Activated CD8-positive, alpha-beta memory T cell treated with anti-CD3 and anti-CD28 coated beads, Interleukin-2, amount 10 ng/mL, durations not matched to agents 7 days and 5 days (primary cell): ENCODE measurements at places on chromosomes 5 and 9.

DNA sequence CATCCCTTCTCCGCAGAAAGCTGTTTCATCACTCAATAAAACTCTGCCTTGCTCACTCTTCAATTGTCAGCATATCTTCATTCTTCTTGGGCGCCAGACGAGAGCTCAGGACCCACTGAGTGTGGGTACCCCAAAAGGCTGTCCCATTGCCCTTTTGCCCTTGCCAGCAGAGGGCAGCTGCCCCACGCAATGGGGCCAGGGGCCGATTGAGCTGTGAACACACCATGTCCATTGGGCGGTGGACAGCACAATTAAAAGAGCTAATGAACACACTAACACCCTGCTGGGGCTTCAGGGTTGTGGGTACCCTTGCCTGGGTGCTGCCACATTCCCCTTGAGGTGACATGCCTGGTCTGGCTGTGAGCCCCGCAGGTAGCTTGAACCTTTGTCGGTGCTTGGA, 487.2 kb upstream of the NUDT12 start:
- H3K4me1 ChIP-seq: no peaks in the 10 kb centered on the region
- H3K4me3 ChIP-seq: no peak overlapping the region
- H3K27ac ChIP-seq: no peak overlapping the region
- H3K27me3 ChIP-seq: no peaks in the 10 kb centered on the region
- H3K36me3 ChIP-seq: no peaks in the 10 kb centered on the region

- H3K36me3 ChIP-seq: no peaks in the 10 kb centered on the region
- H3K27me3 ChIP-seq: no peaks in the 10 kb centered on the region
- no peaks in the 10 kb centered on the region for H3K4me1 ChIP-seq
- no peak for DNase-seq
- no peak overlapping the region for H3K27ac ChIP-seq
Observed at GRCh38 chr9:30630459-30630858, 1754.0 kb upstream of the ACO1 start.

- no peaks in the 10 kb centered on the region for H3K36me3 ChIP-seq
- H3K27ac ChIP-seq: no peak overlapping the region
Observed at GRCh38 chr9:100639854-100640253, 62.0 kb downstream of the CAVIN4 start.

DNA sequence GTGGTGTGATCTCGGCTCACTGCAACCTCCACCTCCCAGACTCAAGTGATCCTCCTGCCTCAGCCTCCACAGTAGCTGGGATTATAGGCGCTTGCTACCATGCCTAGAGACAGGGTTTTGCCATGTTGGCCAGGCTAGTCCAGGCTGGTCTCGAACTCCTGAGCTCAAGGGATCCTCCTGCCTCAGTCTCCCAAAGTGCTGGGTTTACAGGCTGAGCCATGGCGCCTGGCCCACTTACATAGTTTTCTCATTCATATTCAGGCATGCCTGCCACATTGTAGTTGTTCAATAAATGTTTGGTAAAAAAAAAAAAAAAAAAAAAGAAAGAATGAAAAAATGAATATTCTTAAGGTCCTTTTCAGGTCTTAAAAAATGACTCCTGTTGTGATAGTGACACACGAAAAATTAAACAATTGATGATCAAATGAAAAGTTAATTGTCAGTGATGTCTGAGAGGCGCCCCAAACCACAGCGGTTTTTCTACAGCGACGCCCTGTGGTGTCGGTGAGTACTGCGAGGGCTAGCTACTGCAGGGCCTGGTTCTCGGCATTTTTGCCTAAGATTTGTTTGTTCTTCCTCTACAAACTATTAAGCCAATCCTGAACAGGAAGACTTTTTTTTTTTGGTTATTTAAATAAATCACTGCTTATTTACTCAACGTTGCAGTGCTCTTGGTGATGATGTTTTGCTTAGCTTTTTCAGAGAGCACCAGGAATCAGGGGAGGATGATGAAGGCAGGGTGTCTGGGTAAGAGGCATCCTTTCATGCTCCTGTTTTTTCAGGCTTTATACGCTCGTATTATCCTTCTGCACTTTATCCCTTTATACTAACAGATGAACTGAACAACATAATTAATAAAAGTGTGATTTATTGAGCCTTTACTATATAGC, 67.0 kb upstream of the DPYSL3 start:
- H3K27ac ChIP-seq: no peak overlapping the region
- H3K4me3 ChIP-seq: no peak overlapping the region
- no peaks in the 10 kb centered on the region for H3K27me3 ChIP-seq
- no peaks in the 10 kb centered on the region for H3K36me3 ChIP-seq

DNA sequence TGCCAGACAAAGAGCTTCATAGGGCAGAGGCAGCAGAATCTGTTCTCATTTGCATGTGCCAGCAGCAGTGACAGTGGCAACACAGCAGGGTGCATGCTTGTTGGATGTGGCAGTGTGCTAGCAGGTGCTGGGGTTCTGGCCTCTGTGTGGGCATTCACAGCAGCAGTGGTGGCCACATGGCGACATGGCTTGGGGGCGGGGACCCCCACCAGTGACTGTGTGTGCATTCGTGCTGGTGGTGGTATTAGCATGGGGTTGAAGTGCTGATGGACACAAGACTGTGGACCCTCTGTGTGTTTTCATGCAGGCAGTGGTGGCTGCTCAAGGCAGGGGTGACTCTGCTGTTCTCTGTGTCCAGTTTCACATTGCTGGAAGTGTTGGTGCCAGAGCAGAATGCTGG, 183.2 kb upstream of the PDE4D start:
- no peak overlapping the region for H3K4me3 ChIP-seq
- H3K4me1 ChIP-seq: no peaks in the 10 kb centered on the region
- no peak overlapping the region for H3K27ac ChIP-seq
- no peaks in the 10 kb centered on the region for H3K27me3 ChIP-seq
- no peak for DNase-seq

DNA sequence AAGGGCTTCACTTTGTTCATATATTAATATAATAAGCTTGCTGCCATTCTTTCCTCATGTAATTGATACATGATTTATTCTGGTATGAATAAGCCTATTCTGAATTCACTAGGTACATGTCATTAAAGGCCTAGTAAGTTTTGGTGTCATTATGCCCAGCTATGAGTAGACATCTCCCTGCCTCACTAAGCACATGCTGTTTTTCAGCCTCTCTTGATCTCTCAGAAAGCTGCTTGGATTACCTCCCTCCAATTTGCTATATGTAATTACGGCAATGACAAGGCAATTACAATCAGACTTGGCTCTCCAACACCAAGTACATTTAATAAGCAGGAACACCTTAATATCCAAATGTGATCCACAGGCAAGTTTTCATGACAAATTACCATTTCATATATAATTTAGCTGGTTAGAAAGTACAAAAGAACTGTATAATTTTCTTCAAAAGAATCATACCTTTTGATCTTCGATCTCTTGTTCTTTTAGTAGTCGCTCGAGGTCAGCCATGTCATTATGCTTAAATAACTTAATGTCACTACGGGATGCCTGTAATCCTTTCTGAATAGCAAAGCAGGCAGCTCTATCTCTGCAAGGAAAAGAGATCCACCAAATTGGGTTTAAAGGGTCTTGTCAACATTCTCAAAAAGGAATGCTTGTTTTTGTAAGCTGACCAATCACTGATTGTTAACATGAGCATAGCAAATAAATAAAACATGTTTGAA, 56.3 kb downstream of the SPTLC1 start:
- H3K4me1 ChIP-seq: peaks cover 19% of the 10 kb centered on the region
- no peaks in the 10 kb centered on the region for H3K27me3 ChIP-seq
- H3K4me3 ChIP-seq: no peak overlapping the region
- H3K27ac ChIP-seq: no peak overlapping the region
- DNase-seq: no peak
- H3K36me3 ChIP-seq: peaks cover 84% of the 10 kb centered on the region

DNA sequence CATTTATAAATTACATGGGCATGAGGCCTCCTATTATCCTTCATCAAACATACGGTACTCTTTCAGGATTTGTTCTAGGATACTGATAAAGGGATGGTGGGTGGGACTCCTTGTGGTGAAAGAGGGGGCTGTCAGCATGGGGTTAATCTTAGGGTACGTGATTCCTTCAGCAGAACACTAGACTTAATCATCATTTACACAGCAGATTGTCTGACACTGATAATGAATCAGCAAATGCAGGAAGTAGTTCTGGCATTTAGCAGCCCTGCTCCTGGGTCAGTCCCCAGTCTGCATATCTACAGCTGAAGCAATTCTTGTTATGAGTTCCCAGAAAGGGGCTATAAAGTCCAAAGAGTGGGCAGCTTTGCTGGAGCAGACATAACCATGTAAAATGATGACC, 384.6 kb downstream of the SPOCK1 start:
- H3K36me3 ChIP-seq: no peaks in the 10 kb centered on the region
- no peak overlapping the region for H3K27ac ChIP-seq
- H3K4me1 ChIP-seq: no peaks in the 10 kb centered on the region
- H3K27me3 ChIP-seq: no peaks in the 10 kb centered on the region
- DNase-seq: no peak
- H3K4me3 ChIP-seq: no peak overlapping the region

GRCh38 chr5:78595458-78595921, 53.1 kb downstream of the LHFPL2 start:
- H3K4me3 ChIP-seq: no peak overlapping the region
- H3K27ac ChIP-seq: no peak overlapping the region
- no peaks in the 10 kb centered on the region for H3K4me1 ChIP-seq
- no peak for DNase-seq
- no peaks in the 10 kb centered on the region for H3K36me3 ChIP-seq
- peaks cover 42% of the 10 kb centered on the region for H3K27me3 ChIP-seq

- no peak overlapping the region for H3K4me3 ChIP-seq
- H3K36me3 ChIP-seq: no peaks in the 10 kb centered on the region
- H3K27me3 ChIP-seq: peaks cover 42% of the 10 kb centered on the region
Observed at GRCh38 chr9:38228331-38229103, 159.5 kb upstream of the SHB start.

GRCh38 chr9:125887172-125887571, 140.0 kb downstream of the PBX3 start:
- H3K4me3 ChIP-seq: no peak overlapping the region
- no peak for DNase-seq
- peaks cover 12% of the 10 kb centered on the region for H3K4me1 ChIP-seq
- H3K27me3 ChIP-seq: peaks cover 46% of the 10 kb centered on the region

GRCh38 chr9:127991017-127991756, 10.4 kb upstream of the EEIG1 start:
- no peaks in the 10 kb centered on the region for H3K27me3 ChIP-seq
- H3K27ac ChIP-seq: no peak overlapping the region
- H3K36me3 ChIP-seq: no peaks in the 10 kb centered on the region
- DNase-seq: no peak
- H3K4me1 ChIP-seq: no peaks in the 10 kb centered on the region

- H3K36me3 ChIP-seq: peaks cover 3% of the 10 kb centered on the region
- H3K27me3 ChIP-seq: no peaks in the 10 kb centered on the region
- DNase-seq: no peak
- no peaks in the 10 kb centered on the region for H3K4me1 ChIP-seq
- H3K4me3 ChIP-seq: no peak overlapping the region
Observed at GRCh38 chr9:137357166-137357565, 55.1 kb upstream of the NRARP start.

DNA sequence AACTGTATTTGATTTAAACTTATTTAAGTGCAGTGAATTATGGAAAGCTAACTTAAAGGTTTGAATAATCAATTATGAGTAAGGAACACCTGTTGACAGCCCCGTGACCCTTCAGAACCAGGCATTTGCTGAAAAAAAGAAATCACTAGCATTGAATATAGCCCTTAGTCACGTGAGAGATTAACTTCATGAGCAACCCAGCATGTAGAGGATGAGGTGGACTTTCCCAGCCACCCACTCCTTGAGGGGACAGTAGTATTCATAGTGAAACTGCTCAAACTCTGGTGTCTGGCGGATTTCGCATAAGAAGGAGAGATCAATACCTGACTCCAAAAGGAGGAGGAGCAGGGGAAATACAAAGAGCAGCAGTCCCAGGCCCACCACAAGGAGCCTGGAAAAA, 184.8 kb upstream of the RASEF start:
- H3K27ac ChIP-seq: no peak overlapping the region
- no peaks in the 10 kb centered on the region for H3K4me1 ChIP-seq
- no peak overlapping the region for H3K4me3 ChIP-seq
- H3K36me3 ChIP-seq: no peaks in the 10 kb centered on the region
- no peaks in the 10 kb centered on the region for H3K27me3 ChIP-seq

GRCh38 chr5:127355337-127355736, 64.7 kb downstream of the MEGF10 start:
- no peak overlapping the region for H3K4me3 ChIP-seq
- no peaks in the 10 kb centered on the region for H3K4me1 ChIP-seq
- no peak overlapping the region for H3K27ac ChIP-seq
- peaks cover 17% of the 10 kb centered on the region for H3K27me3 ChIP-seq
- no peaks in the 10 kb centered on the region for H3K36me3 ChIP-seq
- no peak for DNase-seq

- H3K4me1 ChIP-seq: peaks cover 25% of the 10 kb centered on the region
- peaks cover 45% of the 10 kb centered on the region for H3K27me3 ChIP-seq
- H3K27ac ChIP-seq: no peak overlapping the region
- H3K4me3 ChIP-seq: no peak overlapping the region
- peak; percentile 79 for DNase-seq
Observed at GRCh38 chr9:132991351-132992300, 13.1 kb downstream of the GFI1B start.

GRCh38 chr9:117722108-117722761, 18.0 kb downstream of the TLR4 start:
- H3K4me3 ChIP-seq: no peak overlapping the region
- no peak overlapping the region for H3K27ac ChIP-seq
- DNase-seq: no peak
- peaks cover 14% of the 10 kb centered on the region for H3K4me1 ChIP-seq
- peaks cover 2% of the 10 kb centered on the region for H3K36me3 ChIP-seq

DNA sequence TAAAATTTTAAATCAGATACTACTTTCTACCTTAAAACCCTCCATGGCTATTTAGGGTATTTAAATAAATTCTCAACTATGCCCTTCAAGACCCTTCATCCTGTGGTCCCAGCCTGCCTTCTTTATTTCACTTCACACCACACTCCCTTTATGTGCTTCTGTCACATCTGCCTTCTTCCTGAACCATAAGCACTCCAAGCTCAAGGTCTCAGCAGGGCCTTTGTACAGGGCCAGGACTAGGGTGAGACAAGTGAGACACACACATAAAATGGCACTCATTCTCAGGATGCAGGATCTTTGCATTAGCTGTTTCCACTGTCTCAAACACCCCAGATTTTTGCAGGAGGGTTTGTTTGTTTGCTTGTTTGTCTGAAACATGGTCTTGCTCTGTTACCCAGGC, 7.6 kb downstream of the ITK start:
- H3K36me3 ChIP-seq: peaks cover 79% of the 10 kb centered on the region
- H3K4me1 ChIP-seq: peaks cover 74% of the 10 kb centered on the region
- H3K4me3 ChIP-seq: peak overlapping the region; percentile 96

- H3K4me1 ChIP-seq: no peaks in the 10 kb centered on the region
- no peak overlapping the region for H3K4me3 ChIP-seq
- H3K27me3 ChIP-seq: peaks cover 10% of the 10 kb centered on the region
- no peaks in the 10 kb centered on the region for H3K36me3 ChIP-seq
- DNase-seq: peak; percentile 34
Observed at GRCh38 chr5:132283423-132284043, 10.7 kb upstream of the SLC22A4 start.

- no peak overlapping the region for H3K27ac ChIP-seq
- H3K27me3 ChIP-seq: no peaks in the 10 kb centered on the region
- no peak overlapping the region for H3K4me3 ChIP-seq
- H3K4me1 ChIP-seq: no peaks in the 10 kb centered on the region
- H3K36me3 ChIP-seq: no peaks in the 10 kb centered on the region
- DNase-seq: no peak
Observed at GRCh38 chr5:11248966-11249365, 487.9 kb upstream of the DAP start.
